Mesendoderm (in vitro differentiated cells): ENCODE measurements at places on chromosomes 2 and 18.

DNA sequence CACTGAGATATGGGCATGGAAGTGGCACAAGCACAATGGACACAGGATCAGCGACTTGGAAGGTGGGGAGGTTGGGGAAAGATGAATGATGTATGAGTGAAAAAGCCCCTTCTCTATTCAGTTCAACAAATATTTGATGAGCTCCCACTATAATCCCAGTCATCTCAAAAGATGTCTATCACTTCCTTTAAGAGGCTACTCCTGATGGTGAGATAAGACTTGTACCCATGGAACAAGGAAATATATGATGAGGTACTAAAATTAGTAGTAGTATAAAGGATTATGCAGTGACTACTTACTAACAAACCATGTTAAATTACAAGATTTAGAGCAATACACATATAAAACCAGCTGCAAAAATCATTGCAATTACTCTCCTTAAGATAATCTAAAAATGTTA is 107.8 kb upstream of the COL5A2 start:
- DNase-seq = no peak

DNA sequence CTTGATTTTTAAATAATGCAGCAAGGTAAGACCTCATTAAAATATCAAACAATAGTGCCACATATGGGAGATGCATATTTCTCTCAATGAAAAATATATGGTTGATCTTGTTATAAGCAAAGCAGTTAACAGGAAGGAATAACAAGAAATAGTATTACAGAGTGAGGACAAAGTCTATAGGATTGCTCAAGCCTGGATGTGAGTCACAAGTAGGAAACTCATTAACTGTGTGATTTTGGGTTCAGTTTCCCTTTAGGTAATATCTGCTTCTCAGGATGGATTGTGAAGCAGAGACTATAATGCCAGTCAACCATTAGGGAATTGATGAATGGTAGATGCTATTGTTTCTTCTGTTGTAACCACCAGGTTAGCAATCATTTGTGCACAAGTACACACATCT is 42.9 kb upstream of the SPHKAP start:
- no peak for DNase-seq

DNA sequence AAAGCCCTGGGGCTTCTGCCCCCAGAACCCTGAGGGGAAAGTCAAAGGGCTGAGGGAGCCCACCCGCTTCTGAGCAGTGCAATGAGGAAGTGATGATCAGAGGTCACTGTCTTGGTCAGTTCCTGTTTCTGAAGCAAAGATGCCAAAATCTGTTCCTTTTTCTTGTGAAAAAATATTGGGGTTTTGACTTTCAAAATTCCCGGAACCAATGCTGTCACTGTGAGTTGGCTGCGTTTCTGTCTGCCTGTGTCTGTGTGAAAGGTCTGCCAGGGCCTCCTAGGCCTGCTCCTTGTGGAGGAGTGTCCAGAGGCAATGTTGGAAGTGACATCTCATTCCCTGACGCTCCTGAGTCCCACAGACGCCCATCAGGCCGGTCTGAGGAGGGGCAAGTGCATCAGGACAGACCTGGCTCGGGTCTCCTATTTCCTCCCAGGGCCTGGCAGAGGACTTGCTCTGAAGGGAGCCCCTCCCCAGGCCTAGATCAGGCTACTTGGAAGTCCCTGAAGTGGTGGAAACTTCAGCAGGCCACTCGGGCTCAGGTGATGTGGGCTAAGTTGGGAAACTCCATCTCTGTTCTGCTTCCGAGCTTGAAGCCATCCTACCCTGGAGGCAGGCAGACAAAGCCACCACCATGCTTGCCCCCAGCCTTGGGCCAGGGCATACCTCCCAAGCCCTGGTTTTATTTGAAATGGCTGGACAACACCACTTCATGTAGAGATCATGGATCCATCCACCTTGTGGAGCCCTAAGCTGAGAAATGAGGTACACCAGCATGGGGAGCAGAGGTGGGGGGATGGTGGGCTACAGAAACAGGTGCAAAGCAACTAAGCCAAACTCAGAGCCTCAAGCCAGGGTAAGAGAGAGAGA is 51.0 kb downstream of the PKDCC start:
- no peak for DNase-seq

DNA sequence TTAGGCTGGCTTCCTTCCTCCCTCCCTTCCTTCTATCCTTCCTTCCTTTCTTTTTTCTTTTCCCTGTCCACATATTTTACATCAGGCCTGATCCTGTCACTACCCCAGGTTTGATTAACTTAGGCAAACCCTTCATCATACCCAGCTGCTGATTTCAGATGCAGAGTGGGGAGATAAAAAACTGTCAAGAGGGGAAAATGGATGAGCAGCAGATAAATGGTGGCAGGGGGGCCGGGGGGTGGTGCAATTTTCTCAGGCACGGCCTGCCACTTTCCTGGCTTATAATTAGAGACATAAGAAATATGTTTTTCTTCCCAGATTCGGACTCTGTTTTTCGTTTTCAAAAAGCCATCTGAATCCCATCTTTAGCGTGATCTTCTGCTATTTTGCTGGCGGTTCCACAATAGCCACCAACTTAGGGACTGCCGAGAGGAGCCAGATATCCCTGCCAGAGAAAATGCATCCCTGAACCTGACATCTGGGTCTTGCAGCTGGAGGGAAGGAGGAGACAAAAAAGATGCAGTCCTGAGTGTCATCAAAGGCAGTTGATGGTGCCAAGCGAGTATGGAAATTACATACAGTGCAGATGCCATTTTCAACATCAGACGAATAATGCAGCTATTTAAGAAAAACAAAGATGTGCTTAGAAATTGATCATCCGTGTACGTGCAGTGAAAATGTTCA is 49.9 kb downstream of the CXCR4 start:
- no peak for DNase-seq

DNA sequence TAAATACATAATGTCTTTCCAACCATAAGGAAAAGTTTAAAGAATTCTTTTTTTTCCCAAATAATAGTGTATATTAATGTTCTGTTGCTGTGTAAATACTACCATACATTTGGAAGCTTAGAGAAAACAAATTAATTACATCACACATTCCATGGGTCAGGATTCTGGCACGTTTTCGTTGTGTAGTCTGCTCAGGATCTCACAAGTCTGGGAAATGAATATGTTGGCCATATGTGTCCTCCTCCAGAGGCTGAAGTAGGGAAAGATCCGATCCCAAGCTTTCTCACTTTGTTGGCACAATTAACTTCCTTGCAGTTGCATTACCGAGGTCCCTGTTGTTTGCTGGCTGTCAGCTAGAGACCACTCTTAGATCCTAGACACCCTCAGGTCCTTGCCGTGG is 83.9 kb downstream of the RPRM start:
- DNase-seq = no peak

- no peak for DNase-seq
Observed at GRCh38 chr2:238820916-238821315, 27.0 kb upstream of the TWIST2 start.

GRCh38 chr18:62767836-62768557 is 52.7 kb downstream of the PHLPP1 start:
- peak; percentile 57 for DNase-seq

- DNase-seq = no peak
Observed at GRCh38 chr2:1907849-1908533, 163.7 kb upstream of the PXDN start.

DNA sequence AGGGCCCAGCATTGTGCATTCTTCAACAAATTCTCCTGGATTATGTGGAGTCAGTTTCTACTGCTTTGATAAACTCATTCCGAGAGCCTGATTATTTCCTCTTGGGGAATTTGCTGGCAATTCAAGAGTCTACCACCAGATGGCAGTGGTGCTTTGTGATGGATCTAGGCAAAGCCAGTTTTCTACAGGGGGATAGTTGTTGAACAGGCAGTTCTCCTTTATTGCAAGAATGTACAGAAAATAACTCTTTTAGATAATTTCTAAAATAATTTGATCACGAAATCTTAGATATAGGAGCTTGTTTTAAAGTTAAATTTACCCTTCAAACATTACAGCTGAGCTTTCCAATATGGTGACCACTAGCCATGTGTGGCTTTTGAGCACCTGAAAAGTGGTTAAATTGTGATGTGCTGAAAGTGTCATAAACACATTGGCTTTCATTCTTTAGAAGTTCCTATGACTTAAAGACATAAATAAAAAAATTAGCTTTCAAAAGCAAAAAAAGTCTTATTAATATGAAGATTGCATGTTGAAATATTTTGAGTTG is 66.7 kb upstream of the HAAO start:
- DNase-seq = peak; percentile 78

GRCh38 chr18:40921845-40922629 is 1033.0 kb upstream of the PIK3C3 start:
- DNase-seq = no peak

- DNase-seq = no peak
Observed at GRCh38 chr2:217945530-217945929, 57.3 kb downstream of the TNS1 start.

DNA sequence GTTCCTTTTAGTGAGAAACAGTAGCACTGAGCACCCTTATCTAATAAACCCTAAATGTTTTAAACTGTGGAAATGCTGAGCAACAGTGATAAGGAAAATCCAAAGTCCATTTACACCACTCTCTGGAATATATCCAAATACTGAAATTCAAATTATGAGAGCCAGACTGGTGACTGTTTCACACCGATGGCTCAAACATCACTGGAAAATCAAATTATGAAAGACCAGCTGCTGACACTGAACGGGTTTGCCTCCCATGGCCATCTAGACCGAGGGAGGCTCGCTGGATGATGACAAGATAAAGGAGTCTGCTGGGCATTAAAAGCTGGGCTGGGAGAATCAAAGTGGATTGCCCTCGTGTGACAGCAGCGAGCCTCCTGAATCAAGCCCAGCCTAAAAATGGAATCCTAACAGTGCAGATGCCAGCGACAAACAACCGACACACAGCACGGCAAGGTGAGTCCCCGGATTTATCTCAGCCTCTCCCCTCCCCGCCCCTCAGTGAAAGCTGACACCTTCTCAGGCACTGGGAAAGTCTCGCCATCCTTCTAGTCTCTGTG is 30.3 kb downstream of the SERPINE2 start:
- DNase-seq = peak; percentile 75

DNA sequence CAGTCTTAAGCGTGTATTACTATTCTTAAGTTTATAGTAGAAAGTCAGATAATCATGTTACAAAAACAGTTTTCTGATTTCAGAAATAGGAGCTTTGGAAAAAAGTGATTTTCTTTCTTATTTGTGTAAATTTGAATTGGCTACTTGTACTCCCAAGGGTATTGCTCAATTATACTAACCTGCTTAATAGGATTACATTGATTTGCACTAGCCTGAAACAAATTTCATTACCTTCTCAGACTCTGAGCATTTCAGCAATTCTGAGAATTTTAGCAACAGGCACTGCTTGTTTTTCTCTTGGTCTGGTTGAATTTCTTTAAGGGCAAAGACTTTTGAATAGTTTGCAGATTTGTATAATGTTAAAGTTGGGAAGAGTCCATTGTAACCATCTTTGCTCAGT is 87.2 kb upstream of the NXPH2 start:
- no peak for DNase-seq

- DNase-seq = no peak
Observed at GRCh38 chr2:172919732-172920131, 155.9 kb upstream of the MAP3K20 start.

DNA sequence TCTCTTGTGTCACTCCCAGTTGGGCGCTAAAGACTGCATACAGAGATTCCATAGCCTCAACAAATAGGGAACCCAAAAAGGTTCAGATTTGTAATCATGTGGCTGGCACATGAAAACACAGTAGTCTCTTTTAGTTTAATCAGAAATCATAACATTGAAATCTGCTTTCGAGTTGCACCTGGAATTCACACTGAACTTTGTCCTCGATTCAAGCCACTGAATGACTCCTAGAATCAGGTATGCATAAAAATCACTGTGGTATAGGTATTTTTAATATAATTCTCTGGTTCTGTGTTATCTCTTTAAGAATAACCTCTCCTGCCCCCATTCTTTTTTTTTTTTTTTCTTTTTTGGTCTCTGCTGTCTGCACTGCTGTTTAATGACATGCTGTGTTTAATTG is 150.2 kb downstream of the KCNH7 start:
- no peak for DNase-seq

DNA sequence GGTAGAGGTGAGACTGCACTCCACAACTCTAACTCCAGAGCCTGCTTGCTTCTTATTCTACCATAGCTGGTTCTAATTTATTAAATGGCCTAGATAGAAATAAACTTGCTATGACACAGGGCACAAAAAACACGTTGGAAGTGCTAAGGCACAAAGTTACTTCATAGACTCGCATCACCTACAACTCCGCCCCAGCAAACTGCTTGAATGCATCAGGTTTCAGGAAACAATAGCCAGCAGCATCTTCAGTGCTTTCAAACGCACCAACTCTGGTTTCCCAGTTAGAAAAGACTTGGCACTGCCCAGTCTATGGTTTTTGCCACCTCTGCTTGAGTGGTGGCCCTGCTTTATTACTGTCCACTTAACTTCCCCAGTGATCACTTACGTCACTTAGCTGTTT is 142.6 kb downstream of the RIF1 start:
- no peak for DNase-seq

- peak; percentile 77 for DNase-seq
Observed at GRCh38 chr2:119760237-119760955, 674 bp downstream of the PTPN4 start.

- peak; percentile 87 for DNase-seq
Observed at GRCh38 chr2:102301867-102302362, 9.4 kb upstream of the IL1RL1 start.

GRCh38 chr18:10736984-10737383 is 211.2 kb downstream of the NAPG start:
- peak; percentile 15 for DNase-seq
